ENCODE measurements at places on chromosomes 1 and 21.
A peak's percentile ranks its signal among the peaks of the same experiment; 100 is the strongest.

GRCh38 chr1:219175212-219175564 lies 1.5 kb downstream of the LYPLAL1 start:
- DNase-seq = no peak

DNA sequence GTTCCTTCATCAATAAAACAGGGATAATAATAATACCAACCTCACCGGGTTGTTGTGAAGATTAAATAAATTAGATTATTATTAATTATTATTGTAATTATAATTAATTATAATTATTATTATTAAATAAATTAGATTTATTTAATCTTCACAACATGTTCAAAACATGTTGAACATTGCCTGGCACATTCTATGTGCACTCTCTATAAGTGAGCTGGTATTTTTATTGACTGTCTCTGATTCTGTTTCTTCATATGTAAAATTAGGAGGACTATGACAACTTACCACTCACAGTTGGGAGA lies 834 bp upstream of the C8B start:
- no peak for DNase-seq

DNA sequence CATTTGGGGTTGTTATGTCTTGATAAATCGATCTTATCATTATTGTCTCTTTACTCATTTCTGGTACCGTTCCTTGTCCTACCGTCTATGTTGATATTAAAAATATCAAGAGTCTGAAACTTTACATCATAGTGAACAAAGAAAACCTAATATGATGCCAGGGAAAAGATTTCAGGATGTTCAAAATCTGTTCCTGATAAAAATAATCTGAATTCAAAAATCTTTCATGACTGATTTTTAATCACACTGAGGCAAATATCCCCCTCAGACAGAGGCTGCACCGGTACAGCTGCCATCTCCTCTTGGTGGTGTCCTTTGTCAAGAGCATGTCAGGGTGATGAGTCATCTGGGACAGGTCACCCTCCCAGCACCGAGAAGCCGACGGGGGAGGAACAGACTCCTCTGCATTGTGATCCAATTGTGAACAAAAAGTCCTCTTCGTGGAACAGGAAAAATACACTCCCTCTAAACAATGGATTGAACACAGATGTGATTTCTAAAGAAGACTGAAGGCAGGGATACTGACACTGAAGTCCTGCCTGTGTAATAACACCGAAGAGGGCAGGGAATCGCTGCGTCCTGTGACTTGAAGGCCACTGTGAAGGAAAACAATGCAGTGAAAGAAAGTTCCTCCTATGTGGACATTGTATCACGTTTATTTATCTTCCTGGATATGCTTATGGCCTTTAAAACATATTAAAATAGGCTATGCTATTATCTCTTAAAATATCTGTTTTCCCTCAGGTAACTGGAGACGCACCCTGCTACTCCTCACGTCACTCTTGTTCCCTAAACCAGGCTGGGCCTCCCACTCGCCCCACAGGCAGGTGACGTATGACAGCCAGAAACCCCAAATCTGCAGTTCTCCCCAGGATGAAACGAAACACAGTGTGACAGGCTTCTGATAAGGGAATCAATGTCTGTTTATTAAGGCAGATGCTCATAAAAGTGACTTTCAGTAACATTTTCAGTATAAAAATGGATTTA lies 4.3 kb upstream of the SPATC1L start:
- no peak for DNase-seq

DNA sequence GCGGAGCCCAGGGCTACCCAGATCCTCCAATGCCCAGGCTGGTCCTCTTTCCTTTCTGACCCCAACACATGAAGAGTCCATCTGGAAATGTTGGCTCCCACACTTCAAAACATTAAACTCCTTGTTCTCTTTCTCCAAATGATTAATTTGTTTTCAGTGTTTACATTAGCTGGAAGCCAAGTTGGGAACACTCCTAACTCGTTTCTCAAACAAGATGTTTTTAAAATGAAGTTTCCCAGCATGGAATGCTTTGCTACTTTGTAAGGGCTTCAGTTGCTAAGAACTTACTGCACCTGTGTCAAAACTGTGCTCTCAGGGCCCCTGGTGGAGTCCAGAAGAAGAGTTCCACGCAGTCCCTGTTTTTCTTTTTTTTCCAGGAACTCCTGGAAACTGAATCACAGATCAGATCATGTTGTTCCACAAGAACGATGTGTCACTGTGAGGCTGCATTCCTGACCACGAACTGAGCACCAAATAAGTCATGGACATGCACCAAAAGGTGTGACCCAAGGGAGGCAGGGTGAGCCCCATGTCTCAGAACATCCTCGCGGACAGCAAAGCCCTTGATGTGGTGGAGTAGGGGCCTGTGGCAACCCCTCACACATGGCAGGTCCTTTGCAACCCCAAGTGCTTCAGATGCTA lies 257.3 kb downstream of the KCNJ6 start:
- DNase-seq = no peak

GRCh38 chr1:226436472-226436854 lies 28.6 kb upstream of the PARP1 start:
- no peak for DNase-seq

GRCh38 chr1:209601809-209602657 lies 18.5 kb downstream of the CAMK1G start:
- DNase-seq = no peak

DNA sequence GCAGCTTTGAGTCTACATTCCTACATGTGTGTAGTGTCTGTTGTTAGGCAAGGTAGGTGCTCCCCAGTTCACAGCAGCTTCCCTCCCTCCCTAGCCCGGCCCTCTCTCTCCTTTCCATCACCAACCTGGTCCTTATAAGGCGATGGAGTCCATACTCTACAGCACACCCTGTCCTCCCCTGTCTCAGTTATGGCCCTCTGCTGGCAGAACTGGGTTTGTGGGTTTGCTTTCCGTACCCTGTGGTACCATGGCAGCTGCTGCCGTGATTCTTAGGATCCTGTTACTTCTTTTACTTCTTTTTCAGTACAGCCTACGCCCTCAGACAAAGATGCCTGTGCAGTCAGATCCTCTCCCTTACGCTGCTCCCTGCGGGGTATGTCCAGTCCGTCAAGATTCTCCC lies 31.7 kb downstream of the AK5 start:
- DNase-seq = peak; percentile 3

DNA sequence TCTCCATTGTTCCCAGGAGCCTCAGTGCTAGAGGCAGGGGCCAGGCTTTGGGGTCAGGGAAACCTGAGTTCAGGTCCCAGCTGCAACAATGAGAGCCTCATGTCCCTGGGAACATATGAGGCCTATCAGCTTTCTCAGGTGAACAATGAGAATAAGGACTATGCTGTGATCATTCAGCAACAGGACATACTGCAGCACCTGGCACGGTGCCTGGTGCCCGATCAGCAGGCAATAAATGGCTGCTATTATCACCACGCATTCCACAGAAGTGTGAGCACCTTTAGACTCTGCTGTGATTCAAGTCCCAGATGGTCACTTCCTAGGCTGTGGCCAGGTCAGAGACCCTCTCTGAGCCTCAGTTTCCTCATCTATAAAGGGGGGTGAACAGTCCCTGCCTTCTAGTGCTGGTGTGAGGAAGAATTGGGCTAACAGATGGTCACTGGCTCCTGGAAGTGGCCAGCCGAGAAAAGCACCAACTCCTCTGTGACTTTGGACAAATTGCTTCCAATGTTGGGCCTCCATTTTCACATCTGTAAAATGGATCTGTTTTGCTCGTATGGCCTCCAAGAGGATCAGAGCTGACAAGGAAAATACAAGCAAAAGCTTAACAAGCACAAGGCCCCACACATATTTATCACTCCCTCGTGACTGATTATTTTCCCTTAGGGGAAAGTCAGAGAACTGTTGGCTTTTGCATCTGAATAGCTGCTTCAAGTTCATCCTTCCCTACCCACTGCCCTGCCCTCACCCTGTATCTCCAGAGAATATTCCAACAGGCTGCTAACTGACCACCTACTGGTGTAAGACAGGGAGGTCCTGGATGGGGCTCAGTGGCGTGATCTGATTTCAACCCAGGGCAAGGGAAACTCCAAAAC lies 1.1 kb downstream of the SLC5A9 start:
- DNase-seq = no peak

GRCh38 chr21:25456672-25457071 lies 150.6 kb downstream of the MRPL39 start:
- DNase-seq = no peak

- DNase-seq = no peak
Observed at GRCh38 chr21:34182436-34182835, 109.1 kb downstream of the MRPS6 start.

DNA sequence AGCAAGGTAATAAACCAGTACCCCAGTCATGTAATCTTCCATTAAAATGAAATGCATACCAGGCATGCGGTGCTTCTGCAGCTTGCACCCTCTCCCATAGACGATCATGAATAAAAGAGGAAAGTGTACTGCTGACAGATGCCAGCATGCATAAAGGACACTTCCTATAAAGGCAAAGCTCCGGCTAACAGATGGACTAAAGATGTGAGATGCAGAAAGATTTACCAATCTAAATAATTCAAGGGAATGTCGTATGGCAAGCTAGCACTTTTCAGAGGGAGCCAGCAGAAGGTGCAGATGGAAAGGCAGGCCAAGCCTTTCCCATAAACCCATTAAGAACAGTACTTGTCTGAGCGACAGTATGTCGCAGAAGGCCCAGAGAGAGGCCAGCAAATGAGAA lies 542.0 kb downstream of the NUF2 start:
- no peak for DNase-seq

GRCh38 chr1:92870591-92870990 lies 38.8 kb downstream of the RPL5 start:
- no peak for DNase-seq

- DNase-seq = no peak
Observed at GRCh38 chr21:34201001-34201400, 127.6 kb downstream of the MRPS6 start.

- DNase-seq = no peak
Observed at GRCh38 chr1:164641353-164641730, 82.4 kb downstream of the PBX1 start.

DNA sequence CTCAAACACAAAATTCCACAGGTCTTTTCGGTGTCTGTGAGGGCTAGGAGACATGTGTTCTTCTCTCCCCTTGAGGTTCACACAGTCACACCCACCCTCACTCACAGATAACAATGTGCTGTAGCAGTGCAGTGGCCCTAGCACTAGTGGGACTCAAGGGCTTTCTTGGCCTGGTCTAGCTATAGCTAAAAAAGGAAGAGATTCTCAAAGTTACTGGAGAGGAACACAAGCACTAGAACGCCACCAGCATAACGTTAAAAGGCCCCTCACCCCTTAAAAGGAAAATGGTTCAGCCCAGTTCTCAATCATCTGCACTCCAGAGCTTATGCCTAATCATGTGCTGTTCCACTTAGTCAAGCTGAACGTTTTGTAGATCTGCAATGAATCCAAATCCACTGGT lies 39.5 kb downstream of the RGS8 start:
- no peak for DNase-seq

- DNase-seq = no peak
Observed at GRCh38 chr1:215830226-215830810, 263.2 kb downstream of the KCTD3 start.

Data from T-helper 1 cell (primary cell).